Activated naive CD4-positive, alpha-beta T cell (primary cell): ENCODE measurements at places on chromosomes 7 and 10.

GRCh38 chr7:78130446-78131215, 332.1 kb downstream of the PHTF2 start:
- DNase-seq, result no peak

GRCh38 chr10:4804465-4804864, 21.5 kb upstream of the AKR1E2 start:
- DNase-seq, result no peak

- no peak for DNase-seq
Measured at GRCh38 chr7:156903232-156903909, 10.4 kb upstream of the LMBR1 start.

GRCh38 chr7:135911099-135911498, 66.1 kb downstream of the MTPN start:
- no peak for DNase-seq

GRCh38 chr7:41241641-41242040, 461.2 kb downstream of the INHBA start:
- no peak for DNase-seq

- DNase-seq, result no peak
Measured at GRCh38 chr7:98192781-98193457, 18.3 kb upstream of the BHLHA15 start.

DNA sequence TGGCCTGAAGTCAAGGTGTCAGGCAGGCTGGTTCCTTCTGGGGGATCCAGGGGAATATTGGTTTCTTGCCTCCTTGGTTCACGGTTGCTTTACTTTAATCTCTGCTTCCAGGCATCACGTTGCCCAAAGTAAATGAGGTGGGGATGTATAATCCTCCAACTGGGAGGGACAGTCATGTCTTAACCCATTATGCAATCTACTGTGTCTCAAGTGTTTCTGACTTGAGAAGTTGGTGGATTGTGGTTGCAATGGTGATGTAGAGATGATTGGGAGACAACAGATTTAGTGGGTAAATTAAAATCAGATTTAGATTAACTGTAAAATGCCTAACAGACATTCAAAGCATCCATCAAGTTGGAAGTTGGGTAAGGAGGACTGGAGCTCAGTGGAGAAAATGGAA, 32.7 kb downstream of the TBXAS1 start:
- DNase-seq, result no peak

- DNase-seq, result no peak
Measured at GRCh38 chr7:67453580-67454380, 457.1 kb downstream of the TYW1 start.

DNA sequence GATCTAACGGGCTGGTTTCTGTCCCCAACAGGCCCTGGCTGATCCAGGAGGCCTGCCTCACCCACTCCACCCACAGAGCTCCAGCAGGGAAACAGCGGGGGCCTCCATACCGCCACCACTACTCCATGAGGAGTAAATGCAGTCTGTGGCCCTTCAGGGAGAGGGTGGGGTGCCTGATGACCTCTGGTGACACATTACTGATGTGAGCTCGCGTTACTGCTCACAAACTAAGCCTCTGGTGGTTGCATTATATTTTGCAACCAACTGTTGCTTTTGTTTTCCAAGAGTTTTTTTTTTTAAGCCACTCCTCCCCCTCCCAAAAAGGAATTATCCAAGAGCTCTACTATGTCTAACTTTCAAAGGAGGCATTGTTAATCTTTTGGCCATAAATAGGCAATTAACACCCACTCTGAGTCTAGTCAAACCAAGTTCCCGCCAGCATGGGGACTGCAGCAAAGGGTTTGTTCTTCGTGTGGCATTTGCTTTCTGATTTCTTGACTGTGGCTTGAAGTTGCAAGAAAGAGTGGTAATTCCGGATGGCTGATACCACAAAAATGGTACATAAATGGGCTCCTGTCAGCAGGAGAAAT, 72.6 kb downstream of the FAM53B start:
- DNase-seq, result no peak

- no peak for DNase-seq
Measured at GRCh38 chr7:137846827-137847567, at the start of gene DGKI. TSS of gene DGKI (minus strand) at chr7:137846974.

DNA sequence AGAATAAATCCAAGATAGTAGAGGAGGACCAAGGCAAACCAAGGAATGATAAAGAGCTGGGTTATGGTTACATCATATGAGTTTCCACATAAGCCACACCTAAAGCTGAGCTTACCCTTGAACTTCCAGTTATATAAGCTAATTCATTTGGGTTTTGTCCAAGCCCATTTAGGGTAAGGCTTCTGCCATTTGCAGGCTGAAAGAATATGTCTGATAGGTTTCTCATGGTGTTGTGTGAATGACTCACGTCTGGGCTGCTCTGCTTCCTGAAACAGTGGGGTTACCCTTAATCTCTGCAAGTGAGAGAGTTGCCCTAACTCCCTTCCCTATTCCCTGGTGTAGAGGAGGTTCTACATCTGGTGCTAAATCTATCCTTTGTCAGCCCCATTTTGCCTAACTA, 60.8 kb downstream of the PTTG1IP2 start:
- DNase-seq, result no peak

DNA sequence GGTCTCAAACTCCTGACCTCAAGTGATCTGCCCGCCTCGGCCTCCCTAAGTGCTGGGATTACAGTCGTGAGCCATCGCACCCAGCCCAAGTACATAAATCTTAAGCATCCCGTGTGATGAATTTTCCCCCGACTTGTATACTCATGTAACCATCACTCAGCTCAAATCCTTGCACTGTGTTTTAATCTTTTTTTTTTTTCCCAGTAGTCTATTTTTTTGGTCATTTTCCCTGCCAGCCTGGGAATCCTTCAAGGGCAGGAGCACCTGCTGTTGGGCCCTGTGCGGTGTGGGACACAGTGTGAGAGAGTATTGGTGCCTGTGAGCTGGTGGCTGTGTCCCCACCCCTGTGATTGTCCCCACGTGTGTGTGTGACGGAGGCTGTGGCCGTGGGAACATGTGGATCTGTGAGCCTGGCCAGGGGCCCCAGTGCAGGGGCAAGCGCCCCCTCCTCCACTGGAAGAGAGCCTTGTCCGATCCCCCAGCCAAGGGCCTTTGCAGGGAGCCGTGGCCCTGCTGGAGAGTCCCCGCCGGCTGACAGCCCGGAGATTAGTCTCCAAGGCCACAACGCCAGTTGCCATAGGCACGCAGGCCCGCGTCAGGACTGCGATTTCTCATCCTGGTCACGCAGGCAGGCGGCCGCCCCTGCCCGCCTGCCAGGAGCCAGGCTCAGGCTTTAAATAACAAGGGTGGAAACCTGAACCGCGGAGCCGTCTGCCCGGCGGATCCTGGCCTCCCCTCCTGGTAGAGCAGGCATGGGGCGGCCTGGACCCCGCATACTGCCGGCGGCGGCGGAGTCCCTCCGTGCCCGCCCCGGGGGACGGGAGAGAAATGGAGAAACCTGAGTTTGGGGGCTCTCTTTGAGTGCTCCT, 26.5 kb downstream of the GTF2IRD1 start:
- DNase-seq, result no peak

DNA sequence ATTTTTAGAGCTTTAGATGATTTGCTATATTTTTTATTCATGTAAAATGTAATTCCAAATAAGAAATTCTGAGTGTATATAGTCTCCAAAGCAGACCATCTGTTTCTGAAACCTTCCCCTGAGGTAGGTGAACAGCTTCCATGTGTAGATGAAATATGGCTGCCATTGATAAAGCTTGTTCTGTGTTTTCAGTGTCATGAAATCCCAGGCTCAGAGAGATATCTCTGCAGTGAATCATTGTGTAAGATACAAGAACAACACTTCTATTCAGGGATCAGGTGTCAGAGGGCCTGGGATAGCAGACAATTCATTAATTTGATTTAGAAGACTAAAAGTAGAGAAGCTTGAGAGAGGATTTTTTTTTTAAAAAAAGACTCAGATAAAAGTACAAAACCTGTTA, 29.1 kb downstream of the ACTA2 start:
- no peak for DNase-seq

DNA sequence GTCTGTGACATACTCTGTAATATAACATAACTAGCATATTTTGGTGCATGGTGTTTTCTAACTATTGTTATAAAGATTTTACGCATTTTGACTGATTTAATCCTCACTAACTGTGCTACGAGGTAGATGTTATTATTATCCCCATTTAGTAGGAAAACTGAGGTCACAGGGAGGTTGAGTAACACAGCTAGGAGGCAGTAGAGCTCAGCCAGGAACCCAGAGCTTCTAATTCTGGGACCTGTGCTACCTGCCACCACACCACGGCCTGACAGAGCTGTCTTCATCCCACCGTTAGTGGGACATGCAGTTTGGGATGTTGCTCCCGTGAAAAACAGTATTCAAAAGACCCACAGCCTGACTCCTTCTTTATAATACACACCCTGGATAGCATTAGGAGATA, 962.5 kb downstream of the CNTNAP2 start:
- DNase-seq, result no peak

- no peak for DNase-seq
Measured at GRCh38 chr7:139423091-139423490, 60.4 kb downstream of the KLRG2 start.

DNA sequence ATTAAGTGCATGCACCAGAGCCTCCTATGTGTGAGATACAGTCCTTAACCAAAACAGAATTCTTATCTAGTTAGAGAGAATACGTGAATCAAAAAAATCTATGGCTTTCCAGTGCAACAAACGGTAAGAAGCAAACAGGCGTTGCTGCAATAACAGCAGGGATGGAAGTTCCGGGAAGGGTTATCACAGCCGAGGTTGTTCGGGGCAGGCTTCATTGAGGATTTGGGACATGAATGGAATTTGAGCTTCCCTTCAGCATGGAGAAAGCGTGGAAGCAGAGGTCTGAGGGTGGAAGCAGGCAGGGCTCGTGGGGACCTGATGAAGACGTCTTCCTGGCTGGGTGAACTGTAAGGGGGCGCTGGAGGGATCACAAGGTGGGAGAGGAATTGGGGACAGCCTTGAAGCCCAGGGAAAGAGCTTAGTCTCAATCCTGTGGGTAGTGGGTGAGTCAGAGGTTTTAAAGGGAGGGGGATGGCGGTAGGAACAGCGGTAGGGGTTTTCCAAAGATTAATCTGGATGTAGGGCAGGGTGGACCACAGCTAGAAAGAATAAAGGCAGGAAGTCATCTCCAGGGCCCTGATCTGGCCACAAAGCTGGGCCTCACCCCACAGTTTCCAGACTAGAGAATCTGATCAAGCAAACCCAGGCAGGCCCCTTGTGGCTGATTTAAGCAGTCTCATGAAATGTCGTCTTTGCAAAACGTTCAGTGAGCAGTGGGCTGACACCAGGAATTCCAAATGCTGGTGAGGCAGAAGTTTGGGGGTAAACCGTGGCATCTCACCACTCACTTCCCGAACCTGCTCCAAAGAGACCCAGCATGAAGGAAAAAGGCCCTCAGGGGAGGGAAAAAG, 65.1 kb downstream of the CALML3 start:
- no peak for DNase-seq

DNA sequence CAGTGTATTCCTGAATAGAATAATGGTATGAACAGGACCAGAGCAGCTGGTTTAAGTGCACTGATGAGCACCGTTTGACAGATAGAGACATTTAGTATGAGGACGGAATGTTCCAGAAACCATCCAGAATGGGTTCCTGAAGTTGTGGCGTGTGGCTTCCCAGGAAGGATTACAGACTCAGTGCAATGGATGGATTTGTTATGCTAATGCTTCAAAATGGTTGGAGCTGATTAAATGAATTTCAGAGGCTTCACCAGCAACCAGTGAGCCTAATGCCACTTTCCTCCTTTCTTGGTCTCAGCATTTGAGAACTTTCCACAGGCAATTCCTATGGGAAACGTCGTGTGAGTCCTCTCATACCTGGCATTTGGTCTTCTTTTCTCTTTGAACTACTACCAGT, 9.9 kb downstream of the GATA3 start:
- DNase-seq, result no peak

DNA sequence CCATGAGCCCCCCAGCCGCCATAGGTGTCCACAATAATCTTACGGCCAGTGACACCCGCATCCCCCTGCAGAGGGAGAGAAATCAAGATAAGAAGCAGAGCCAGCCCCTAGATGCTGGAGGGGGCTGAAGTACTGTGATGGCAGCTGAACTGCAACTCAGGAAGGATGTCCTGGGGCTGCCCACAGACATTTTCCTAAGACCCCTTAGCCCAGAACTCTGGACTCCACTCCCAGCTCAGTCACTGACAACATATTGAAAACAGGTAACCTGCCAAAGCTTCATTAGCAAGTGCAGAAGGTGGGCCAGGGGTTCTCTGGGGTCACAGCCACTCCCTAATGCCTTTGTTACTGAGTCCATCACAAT, 14.3 kb downstream of the MAT1A start:
- no peak for DNase-seq

DNA sequence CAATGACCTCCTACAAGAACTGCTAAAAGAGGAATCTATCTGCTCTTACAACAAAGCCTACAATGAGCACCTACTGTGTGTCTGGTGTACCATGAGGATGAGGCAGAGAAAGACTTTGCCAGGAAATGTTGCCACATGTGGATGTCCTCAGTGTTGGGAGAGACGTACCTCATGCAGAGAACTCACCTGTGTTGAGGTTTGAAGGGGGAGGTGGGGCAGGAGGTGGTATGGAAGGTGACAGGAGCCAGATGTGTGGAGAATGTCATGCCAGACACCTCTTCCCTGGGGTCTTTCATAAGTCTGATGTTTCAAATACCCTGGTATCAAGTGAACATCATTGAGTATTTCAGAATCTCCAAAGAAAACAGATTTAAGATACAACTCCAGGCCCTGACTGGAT, 220.1 kb upstream of the RNF32 start:
- DNase-seq, result no peak

- DNase-seq, result no peak
Measured at GRCh38 chr10:48464871-48465736, 139.8 kb downstream of the ARHGAP22 start.

- DNase-seq, result no peak
Measured at GRCh38 chr10:100006243-100006886, 3.4 kb downstream of the DNMBP start.

- DNase-seq, result no peak
Measured at GRCh38 chr7:1458683-1459511, at the start of gene MICALL2. TSS of gene MICALL2 (minus strand) at chr7:1459470. CDS start at chr7:1459326, 144 bp downstream.

DNA sequence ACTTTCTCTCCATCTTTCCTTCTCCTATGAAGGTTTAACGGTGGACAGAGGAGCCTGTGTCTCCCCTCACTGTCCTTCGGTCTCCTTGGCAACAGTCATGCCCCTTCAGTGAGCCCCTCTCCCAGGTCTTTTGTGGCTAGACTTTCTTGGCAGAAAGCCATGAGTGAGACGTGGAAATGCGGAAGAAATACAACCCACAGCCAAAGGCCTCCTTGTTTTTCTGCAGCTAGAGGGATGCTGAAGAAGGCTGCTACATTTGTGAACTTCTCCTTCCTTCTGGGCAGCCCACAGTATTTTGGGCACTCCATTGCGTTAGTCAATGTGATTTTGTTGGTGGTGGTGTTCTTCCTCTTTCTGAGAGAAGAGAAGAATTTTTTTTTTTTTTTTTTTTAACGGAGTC, 333.7 kb upstream of the PODXL start:
- DNase-seq, result no peak

- no peak for DNase-seq
Measured at GRCh38 chr10:103510791-103511752, 17.6 kb downstream of the NEURL1 start.

DNA sequence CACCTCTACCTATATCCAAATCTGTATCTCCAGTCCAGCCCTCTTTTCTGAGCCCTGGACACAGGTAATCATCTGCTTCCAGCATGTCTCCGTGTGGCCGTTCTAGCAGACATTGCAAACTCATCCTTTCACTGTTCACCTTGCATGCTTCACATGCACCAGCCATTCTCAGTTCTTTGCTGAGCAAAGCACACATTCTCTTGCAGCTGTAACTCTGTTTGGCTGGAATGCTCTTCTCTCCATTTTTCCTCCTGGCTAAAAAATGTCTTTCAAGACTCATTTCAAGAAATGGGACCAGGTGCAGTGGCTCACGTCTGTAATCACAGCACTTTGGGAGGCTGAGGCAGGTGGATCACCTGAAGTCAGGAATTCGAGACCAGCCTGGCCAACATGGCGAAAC, 40.3 kb upstream of the NRF1 start:
- no peak for DNase-seq
